MM.1S (cell line): ENCODE measurements at places on chromosomes 11 and 22.

DNA sequence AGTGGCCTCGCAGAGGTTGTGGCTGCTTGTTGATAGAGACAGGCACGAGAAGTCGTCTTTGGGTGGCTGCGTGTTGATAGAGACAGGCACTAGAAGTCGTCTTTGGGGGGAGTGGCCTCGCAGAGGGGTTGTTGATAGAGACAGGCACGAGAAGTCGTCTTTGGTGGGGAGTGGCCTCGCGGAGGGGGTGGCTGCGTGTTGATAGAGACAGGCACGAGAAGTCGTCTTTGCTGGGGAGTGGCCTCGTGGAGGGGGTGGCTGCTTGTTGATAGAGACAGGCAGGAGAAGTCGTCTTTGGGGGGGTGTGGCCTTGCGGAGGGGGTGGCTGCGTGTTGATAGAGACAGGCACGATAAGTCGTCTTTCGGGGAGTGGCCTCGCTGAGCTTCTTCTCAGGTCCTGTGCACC is 328.8 kb downstream of the TBC1D22A start:
- DNase-seq = no peak

GRCh38 chr22:45210174-45210573 is 30.5 kb downstream of the KIAA0930 start:
- no peak for DNase-seq

DNA sequence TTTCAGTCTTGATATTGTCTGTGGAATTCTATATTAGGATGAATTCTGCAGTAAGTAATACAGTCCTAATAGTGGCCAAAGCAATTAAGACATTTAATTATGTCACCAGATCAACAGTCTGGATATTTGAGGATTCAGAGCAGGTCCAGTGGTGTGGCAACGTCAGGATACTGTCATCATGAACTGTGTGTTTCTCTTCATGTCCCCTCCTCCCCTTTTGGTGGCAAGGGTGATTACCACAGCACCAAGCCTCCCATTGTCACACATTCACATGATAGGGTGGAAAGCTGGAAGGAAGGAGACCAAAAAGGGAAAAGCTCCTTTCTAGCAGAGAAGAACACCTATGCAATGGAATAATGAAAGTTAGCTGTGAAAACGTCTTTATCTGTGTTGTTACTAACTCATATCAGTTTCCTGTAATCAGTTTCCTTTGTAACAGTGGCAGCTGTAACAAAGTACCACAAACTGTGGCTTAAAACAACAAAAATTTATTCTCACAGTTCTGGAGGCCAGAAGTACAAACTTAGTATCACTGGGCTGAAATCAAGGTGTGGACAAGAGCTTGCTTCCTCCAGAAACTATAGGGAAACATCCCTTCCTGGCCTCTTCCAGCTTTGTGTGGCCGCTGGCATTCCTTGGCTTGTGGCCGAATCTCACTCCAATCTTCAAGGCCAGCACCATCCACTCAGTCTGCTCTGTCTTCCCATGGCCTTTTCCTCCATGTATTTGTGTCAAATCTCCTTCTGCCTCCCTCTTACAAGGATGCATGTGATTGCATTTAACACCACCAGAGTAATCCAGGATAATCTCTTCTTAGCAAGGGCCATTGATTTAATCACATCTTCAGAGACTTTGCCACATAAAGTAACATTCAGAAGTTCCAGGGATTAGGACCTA is 6.5 kb upstream of the RBM14 start:
- DNase-seq = no peak

- no peak for DNase-seq
Observed at GRCh38 chr11:19398772-19399527, 158.2 kb upstream of the E2F8 start.

DNA sequence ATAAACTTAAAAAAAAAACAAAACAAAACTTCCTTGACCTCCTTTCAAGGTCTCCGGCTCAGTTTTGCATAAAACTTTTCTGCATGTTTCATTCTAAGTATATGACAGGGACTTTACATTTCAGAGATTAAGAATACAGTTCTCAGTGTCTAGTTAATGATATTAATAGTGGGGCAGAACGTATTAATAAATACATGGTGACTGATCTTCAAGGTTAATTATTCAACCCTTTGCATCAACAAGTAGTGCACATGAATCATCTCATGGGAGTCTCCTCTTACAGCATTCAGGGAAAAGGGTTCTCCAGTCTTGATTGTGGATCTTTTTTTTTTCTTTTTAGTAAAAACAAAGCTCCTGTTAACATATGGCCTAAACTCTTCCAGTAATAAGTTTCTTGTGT is 146.8 kb downstream of the KIRREL3 start:
- DNase-seq = no peak

DNA sequence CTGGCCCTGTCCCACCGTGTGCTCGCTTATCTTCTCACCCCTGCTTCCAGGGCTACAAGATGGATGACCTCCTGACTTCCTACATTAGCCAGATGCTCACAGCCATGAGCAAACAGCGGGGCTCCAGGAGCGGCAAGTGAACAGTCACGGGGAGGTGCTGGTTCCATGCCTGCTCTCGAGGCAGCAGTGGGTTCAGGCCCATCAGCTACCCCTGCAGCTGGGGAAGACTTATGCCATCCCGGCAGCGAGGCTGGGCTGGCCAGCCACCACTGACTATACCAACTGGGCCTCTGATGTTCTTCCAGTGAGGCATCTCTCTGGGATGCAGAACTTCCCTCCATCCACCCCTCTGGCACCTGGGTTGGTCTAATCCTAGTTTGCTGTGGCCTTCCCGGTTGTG is 86.5 kb downstream of the MYO7A start:
- no peak for DNase-seq

DNA sequence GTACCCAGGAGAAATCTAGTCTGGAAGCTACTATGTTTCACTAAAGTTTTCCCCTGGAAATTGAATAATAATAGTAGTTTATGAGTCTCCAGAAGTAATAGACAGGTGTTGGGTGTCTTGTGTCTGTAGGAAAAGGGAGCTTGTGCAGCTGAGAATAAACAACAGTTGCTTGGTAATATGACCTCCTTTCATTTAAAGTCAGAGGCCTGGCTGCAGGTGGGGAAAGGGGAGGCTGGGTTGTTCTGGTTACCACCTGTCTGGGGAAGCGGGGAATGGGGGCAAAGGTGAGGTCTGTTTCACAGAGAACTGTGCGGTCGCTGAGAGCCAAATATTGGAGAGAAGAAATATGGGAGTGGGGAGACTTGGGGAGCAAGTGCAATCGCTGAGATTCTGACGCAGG is 3.3 kb upstream of the GRAMD1B start:
- DNase-seq = no peak
